GM13977 (cell line): ENCODE measurements at places on chromosomes 4 and X.
A peak's percentile ranks its signal among the peaks of the same experiment; 100 is the strongest.

GRCh38 chr4:112214390-112215264, 17.0 kb upstream of the AP1AR start:
- no peak for DNase-seq

- DNase-seq, result no peak
Measured at GRCh38 chrX:49040376-49040955, 2.7 kb downstream of the TFE3 start.

DNA sequence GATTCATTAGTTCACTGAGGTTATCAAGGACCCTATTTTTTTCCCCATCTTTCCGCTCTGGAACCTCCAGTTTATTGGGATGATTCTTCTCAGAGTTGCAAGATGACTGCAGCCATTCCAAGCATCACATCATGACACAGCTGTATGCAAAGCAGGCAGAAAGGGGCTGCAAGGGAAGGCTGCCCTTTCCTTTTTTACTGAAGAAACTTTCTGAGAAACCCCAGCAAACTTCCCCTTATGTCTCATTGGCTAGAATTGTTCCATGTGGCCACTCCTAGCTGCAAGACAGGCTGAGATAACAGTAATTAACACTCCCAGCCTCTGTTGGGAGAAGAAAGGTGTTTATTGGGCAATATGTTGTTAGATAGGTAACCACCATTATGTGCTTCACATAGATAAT, 102.6 kb downstream of the SATL1 start:
- DNase-seq, result no peak

DNA sequence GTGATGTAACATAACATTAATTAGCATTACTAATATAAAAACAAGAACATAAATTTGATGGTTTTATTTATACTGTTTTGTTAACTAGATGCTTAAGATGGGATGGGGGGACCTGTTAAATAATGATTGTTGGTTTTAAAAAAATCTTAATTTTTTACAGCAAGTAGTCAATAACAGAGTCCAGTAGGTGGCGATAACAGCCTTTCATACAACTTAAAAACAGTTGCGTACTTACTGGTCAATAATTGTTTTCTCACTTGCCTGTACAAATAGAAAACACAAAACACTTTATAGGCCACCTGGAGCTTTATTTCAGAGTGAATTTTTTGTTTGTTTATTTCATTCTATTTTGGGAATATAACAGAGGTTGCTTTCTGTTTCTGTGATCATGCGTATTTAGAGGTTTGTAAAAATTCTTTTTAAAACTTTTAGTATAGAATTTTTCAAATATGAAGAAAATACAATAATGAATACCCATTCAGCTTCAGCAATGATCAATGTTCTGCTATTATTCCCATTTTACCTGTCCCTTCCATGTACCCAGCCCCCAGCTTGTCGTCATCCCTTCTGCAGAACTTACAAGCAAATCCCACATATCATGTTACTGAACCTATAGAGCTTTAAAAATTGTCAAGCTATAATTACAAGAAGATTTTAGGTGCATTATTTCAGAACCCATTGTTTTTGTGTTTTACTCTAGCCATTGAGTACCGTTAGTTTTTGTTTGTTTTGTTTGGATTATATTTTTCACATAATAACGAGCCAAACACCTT, 97.1 kb downstream of the MRPL1 start:
- DNase-seq, result peak; percentile 32

- DNase-seq, result no peak
Measured at GRCh38 chrX:15744181-15744867, 6.3 kb downstream of the CA5B start.

GRCh38 chr4:85488416-85488815, 13.5 kb downstream of the ARHGAP24 start:
- DNase-seq, result no peak

DNA sequence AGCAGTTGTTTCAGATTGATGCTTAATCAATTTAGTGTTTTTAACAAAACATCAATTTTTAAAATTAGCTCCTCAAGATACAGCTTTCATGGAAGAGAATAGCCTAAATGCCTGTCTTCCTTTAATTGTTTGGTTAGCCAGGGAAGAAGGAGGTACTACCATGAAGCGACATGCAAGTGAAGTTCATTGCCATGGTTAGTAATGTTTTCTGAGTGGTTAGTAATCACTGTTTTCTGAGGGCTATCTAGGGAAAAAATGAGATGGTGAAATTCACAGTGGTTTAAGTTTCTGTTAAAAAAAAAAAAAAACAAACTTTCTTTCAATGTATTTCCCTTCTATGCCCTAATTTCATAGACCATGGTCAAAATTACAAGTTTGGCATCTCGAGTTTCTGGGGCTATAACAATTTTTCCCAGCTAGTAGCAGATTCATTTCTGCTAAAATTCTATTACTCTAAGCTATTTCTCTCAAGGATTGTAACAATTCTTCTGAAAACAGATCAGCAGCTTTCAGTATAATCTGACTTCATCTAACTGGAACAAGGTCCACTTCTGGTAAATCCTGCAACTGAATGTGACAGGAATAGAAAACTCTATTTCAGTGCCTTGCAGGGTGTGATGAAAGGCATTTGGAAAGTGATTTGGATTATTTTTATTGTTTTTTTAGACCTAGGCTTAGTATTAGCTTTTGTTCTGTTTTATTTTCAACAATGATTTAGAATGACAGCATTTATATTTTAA, 157.0 kb downstream of the PCDH18 start:
- DNase-seq, result no peak

DNA sequence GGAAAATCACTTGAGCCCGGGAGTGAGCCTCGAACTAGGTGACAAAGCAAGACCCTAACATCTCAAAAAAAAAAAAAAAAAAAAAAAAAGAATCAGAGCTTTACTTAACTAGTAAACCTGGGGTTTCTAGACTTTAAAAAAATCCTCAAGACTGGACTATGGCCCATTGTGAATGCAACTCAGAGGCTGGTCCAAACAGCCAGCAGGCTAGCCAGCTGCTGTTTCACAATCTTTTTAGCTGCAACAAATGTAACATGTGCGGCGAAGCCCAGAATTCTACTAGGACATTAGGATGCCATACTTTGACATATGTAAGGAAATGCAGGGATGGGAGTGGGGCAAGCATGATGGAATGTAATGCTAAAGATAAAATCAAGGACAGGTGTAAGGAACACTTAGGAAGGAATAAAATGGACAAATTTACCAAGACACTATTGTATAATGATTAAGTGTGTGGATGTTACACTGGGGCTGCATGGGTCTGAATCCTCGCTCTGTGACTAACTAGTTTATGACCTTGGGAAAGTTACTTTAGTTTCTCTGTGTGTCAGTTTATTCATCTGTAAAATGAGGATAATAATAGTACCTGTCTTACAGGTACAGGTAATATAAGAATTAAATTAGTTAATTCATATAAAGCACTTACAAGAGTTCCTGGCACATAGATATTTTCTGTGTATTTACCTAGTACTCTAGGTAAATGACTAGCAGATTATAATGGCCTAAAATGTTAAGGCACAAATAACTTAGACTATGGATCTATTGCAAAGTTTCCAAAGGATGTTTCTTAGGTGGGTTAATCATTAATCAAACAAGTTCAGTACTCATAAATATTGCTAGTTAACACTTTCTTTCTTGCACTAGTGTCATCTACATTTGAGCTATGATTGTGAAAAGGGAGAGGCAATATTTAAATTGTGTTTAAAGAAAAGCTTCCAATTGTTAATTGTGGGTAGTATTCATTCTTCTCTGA, 49.5 kb downstream of the HELQ start:
- no peak for DNase-seq

DNA sequence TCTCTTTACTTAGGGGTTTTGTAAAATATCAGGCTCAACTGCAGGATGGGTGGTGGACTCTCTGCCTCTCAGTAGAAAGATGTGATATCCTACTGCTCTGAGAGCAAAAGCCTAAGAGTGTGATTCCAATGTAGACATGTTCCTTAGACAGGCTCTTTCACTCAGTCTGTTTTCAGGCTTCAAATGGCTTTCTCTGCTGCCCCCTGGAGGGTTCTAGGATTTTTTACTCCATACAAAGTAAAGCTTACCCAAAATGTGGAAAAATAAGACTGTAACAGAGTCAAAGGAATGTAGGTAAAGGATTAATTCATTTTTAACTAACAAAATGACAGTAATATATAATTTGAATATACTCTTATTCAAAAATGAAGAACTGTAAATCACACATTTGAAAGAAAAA, 32.1 kb downstream of the ZGRF1 start:
- DNase-seq, result peak; percentile 48

GRCh38 chrX:8345473-8345872, 119.2 kb upstream of the VCX3B start:
- DNase-seq, result no peak

GRCh38 chr4:179941911-179942310, 2301.3 kb upstream of the TENM3 start:
- DNase-seq, result no peak

DNA sequence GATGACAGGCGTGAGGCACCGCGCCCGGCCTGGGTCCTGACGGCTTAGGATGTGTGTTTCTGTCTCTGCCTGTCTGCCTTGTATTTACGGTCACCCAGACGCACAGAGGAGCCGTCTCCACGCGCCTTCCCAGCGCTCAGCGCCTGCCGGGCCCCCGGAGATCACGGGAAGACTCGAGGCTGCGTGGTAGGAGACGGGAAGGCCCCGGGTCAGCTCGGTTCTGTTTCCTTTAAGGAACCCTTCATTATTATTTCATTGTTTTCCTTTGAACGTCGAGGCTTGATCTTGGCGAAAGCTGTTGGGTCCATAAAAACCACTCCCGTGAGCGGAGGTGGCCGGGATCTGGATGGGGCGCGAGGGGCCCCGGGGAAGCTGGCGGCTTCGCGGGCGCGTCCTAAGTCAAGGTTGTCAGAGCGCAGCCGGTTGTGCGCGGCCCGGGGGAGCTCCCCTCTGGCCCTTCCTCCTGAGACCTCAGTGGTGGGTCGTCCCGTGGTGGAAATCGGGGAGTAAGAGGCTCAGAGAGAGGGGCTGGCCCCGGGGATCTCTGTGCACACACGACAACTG, 1.3 kb downstream of the SHOX start:
- DNase-seq, result no peak

DNA sequence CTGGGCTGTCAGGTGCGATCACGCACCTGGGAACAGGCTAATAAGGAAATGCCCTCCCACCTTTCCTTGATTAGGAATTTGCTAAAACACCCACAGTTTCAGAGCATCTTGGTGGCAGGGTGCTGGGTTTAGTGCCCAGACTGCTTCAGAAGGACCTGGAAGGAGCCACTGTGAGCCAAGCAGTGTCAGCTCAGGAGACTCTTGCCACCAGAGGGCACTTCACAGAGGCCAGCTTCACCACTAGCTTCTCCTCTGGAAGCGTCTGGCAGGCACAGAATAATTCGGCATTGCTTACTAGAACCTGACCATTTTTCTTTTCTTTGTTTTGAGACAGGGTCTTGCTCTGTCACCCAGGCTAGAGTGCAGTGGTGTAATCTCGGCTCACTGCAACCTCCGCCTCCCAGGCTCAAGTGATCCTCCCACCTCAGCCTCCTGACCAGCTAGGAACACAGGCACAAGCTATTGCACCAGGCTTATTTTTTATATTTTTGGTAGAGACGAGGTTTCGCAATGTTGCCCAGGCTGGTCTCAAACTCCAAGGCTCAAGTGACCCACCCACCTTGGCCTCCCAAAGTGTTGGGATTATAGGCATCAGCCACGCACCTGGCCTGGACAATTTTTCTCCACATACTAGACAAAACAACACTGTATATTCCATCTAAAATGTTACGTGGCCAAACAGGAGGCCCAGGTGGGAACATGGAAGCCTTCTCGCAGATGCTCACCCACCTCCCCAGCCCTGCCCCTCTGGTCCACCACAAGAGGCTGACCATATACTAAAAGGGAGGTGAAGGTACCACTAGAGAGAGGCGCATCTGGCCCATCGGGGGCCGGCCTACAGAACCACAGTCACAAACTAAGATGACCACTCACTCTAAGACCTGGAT, 14.1 kb downstream of the NOP14 start:
- DNase-seq, result no peak

- DNase-seq, result no peak
Measured at GRCh38 chr4:152594978-152595925, 59.4 kb upstream of the FBXW7 start.

- DNase-seq, result no peak
Measured at GRCh38 chr4:94574616-94575015, 122.9 kb downstream of the PDLIM5 start.

DNA sequence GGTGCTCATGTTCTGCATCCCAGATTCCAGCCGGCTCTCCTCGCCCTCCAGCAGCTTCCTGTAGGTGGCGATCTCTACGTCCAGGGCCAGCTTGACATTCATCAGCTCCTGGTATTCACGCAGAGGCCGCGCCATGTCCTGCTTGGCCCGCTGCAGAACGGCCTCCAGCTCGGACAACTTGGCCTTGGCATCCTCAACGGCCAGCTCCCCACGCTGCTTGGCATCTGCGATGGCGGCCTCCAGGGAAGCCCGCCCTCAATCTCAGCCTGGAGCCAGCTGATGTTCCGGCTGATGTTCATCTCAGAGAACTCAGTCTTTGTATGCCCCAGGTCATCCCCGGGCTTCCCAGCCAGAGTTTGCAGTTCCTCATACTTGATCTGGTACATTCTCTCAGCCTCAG, 431.8 kb upstream of the DIPK2B start:
- DNase-seq, result no peak

- DNase-seq, result no peak
Measured at GRCh38 chr4:13840502-13841190, 213.1 kb upstream of the BOD1L1 start.

GRCh38 chrX:41449131-41449530, 2.0 kb downstream of the NYX start:
- DNase-seq, result no peak

DNA sequence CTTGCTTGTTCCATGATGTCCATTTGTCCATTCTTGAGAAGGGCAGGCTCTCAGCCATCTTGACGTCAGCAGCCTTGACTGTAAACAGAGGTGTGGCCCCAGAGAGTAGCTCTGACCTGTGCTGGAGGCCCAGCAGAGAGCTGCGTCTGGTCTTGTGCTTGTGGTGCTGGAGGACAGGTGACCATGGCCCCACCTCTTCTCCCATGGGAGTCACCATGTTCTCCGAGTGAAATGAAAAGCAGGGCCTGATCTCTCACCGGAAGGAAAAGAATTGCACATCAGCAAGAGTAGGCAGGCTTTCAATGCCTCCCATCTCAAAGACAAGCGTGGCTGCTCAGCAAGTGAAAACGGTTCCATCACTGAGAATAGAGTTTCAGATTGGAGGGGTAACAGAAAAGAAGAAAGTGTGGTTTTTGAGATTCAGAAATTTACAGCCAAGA, 11.5 kb downstream of the PARM1 start:
- no peak for DNase-seq

DNA sequence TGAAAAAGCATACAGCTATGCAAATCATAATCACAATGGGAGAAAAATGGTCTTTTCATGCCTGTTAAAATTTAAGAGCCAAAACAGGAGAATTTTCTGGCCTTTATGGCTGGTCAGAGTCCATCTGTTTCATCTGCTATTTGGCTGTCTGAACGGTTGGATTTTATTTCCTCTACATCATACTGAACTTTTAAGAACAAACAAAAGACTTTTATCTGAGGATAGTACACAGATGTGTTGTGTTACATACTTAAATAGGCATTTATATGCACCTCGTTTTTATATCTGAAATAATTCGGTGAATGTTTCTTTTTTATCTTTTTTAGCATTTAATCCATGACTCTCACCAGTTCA, 18.0 kb upstream of the WWC2 start:
- no peak for DNase-seq
